CD4-positive, alpha-beta T cell treated with Interleukin-15 for 1 hour (primary cell): ENCODE measurements at places on chromosomes 11 and 22.

DNA sequence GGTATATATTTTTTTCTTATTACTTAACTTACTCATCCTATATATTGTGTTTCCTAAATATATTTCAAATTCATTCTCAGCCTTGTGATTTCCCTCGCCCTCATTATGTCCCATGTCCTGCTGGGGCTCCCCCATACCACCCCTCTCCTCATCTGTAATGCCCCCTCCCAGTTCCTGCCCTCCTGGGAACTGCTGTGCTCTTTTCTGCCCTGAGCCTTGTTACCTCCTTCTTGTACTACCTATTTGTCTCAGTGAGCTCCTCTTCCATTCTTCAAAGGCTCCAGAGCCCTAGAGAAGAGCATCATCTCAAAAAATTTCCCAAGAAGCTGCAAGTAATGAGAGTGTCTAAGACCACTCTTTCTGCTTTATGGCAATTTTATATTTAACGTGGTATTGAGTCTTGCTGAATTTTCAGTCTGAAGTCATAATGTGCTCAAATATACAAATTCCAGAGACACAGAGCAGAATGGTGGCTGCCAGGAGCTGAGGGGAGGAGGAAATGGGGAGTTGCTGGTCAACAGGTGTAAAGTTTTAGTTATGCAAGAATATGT, 66.5 kb upstream of the TOP3B start:
- DNase-seq: no peak

- no peak for DNase-seq
These were observed 2.4 kb downstream of the CTNND1 start for GRCh38 chr11:57764021-57764420.

- DNase-seq: no peak
These were observed 56.2 kb downstream of the SOX6 start for GRCh38 chr11:16299884-16300782.

DNA sequence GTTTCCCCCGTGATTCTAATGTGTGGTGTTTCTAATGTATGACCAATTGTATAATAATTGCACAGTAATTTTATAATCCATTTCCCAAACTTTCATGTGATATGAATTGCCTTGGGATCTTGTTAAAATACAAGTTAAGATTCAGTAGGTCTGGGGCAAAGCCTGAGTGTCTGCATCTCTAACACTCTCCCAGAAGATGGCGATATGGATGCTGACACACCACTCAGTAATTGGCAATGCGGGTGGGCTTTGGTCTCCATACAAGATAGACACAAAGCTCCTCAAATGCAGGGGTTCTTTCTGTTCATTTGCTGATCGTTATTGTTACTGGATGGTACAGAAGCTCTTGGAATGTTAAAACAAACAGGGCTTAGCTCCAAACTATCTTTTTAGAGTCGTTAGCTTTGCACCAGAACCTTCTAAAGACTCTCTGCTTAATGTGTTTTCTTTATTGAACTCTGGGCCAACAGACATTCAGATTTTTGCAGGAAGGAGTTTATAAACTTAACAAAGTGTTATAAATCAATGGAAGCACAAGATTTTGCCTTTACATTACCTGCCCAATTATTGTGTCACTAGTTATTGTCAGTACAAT, 45.4 kb upstream of the ANO3 start:
- no peak for DNase-seq

DNA sequence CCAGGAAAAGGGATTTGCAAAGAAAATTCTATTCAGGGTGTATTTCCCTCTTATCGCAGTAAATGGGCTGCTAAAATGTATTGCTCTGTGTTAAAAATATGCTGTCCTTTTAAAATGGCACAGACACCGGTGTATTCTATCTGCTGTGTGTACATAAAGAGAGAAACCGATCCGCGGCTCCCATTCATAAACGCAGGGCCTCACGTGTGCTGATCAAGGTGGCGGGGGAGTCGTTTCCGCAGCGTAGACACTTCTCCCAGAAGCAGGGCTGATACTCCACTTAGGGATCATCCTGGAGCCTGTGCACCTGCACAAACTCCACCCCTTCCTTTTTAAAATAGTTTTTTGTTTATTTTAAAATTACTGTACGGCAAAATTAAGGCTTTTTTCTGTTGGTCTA, 26.1 kb upstream of the IGSF9B start:
- no peak for DNase-seq

- DNase-seq: no peak
These were observed 12.5 kb downstream of the USP35 start for GRCh38 chr11:78201096-78201818.

DNA sequence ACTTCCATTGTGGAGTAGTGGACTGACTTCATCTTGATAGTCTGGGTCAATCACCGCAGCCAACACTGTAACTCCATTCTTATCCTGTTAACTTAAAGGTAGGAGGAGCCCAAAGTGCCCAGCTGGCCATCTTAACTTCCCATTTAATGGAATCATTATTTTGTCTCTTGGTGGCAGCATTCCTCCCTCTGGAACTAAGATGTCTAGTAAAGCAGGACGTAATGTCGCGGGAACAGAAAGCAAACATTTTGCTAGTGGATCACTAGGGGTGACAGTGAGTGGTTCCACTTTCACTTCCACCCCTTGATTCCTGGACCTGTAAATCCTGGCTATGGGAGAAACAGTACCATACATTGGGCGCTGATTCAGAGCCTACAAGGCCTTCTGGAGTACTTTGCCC, 71.4 kb downstream of the GAB4 start:
- DNase-seq: no peak

DNA sequence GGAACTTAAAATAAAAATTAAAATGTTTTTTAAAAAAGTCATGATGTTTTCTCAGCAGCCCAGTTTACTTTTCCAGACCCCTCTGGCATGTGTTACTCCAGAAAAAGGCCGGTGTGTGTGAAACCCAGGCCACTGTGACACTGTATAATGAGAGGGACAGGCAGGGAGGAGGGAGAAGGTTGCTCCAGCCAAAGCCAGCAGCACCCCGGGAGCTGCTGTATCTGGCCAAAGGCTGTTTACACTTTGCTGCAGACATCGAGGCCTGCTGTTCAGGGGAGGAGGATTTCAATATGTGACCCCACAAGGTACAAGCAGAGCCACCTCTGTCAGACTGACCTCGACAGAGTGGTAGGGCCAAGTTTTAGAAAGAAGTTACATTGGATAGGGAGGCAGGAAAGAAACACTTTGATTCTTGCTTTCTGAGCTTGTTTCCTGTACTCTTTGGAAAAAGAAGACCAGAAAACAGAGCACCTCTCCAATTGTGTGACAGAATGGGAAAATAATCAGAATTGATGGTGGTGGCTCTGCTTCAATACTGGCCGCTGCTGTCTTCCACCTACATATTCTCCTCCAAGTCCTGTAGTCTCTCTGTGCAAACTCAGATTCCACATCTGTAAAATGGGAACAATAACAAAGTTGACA, 41.0 kb upstream of the CD44 start:
- no peak for DNase-seq

GRCh38 chr11:116649268-116649667, 123.5 kb downstream of the BUD13 start:
- DNase-seq: no peak

DNA sequence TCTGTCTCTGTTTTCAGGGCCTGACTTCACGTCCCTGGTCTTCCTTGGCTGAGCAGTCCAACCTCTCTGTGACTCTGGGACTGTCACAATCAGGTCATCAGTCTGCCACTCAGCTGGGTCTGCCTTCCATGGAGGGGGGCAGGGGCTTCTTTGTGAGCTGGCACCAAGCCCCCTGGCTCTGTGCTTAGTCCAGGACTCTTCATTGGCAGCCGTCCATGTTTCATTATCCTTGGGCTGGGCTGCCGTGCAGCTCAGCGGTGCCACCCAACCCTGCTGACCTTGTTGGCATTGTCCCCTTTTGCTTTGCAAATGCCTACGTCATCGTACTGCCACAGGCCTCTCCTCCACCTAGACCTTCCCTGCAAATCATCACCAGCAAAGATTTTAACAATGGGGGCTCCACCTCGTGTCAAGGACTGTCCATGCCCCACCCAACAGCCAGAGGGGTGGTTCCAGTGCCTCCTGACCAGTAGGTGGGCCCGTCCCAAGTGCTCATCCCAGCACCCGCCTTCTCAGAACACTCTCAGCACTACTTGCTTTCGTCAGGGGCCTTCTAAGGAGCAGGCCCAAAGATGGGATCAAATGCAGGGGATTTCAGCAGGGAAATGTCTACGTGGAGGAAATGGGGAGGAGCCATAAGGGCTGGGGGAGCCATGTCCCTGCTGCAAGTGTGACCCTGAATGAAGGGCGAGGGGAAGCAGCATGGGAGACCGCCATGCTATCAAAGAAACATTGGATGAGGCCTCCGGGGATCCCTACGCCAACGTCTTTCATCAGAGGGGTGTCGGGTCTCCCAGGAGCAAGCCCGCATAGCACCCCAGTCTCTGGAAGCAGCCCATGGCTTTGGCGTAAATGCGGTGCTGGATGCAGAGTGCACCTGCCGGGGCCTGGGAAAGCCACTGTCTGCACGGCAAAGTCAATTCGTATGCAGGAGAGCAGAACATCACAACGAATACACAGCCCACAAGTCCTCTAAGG, 18.2 kb downstream of the KRTAP5-6 start:
- DNase-seq: no peak

DNA sequence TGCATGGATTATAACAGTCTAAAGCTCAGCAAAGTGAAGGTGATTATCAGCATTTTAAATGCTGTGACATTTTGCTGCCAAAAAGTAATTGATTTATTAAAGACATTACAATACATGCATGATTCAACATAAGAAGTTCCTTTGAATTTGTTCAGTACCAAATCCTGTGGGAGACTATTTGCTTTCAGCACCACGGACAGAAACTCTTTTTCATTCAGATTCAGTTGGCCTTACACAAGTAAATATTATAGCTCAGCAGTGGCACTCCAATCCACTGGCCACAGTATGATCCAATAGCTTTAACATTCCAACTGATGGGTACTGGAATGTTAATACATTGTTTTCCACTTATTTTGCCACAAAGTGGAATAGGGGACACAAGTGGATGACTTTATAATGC, 806.7 kb downstream of the NTM start:
- no peak for DNase-seq
